ENCODE measurements at places on chromosomes 5 and 9.

GRCh38 chr5:141039517-141039916 is 11.7 kb upstream of the PCDHB1 start:
- no peak for DNase-seq

DNA sequence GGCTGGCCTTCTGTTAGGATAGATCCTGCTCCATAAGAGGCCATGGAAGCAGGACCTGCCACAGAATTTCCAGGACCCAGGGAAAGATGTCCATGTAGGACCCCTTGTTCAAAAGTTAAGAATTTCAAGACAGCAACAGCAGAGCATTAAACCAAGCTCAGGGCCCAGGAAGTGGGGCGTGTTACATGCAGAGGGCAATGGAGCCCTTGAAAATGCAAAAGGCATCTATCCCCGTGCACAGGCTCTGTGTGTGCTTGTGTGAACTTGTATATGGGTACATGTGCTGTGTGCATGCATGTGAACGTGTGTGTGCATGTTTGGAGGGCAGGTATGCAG is 14.4 kb upstream of the NKD2 start:
- no peak for DNase-seq

DNA sequence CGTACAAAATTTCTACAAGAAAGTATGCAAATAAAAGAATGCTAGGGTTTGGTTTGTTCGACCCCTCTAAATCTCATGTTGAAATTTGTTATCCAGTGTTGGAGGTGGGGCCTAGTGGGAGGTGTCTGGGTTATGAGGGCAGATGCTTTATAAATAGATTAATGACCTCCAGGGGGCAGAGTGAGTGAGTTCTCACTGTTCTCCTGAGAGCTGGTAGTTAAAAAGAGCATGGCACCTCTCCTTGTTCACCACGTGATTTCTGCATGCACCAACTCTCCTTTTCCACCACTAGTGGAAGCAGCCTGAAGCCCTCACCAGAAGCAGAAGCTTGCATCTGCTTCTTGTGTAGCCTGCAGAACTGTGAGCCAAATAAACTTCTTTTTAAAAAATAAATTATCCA is 50.4 kb upstream of the FAM170A start:
- DNase-seq: no peak

GRCh38 chr5:32865475-32865874 is 154.4 kb downstream of the NPR3 start:
- no peak for DNase-seq

- DNase-seq: no peak
Measured at GRCh38 chr5:54460181-54460919, 4.9 kb downstream of the HSPB3 start.

- no peak for DNase-seq
Measured at GRCh38 chr5:157548513-157549282, 26.9 kb downstream of the ADAM19 start.

DNA sequence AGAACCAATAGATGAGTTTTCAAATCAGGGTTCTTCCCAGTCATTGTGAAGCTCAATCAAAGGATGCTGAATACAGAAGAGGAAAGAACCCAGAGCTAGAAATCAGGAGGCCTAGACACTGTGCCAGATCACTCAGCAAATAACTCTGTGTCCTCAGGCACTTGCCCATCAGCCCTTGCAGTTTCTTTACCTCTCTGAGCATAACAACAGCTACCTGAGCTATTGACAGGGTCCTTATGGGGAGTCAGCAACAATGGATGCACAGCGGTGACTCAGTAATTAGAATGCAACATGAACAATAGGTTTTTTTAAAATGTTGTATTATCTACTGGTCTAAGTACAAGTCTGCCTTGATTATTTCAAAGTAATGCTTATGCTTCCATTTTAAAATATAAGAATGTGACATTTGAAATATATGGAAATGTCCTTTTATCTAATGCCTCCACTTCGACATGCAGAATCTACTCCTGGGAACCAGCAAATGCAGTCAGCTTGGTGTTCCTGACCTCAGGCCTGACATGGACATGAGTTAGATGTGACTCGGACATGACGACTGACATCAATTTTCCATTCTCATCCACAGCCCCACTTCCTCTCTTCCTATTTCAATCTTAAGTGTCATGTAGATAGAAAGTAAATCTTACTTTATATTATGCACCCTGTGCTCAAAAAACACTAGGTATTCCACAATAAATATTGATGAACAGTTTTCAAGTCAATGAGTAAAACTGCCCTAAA is 155.0 kb downstream of the TLE1 start:
- DNase-seq: no peak

Measured in NCI-H1417 treated with DMSO at 0.1 percent for 48 hours (cell line).